ENCODE measurements at places on chromosomes 7 and 10. TPM values are rescaled to one million over a fixed set of nuclear protein-coding genes. Genes with fewer than 3 reads are reported as not detected.
A peak's percentile ranks its signal among the peaks of the same experiment; 100 is the strongest.

DNA sequence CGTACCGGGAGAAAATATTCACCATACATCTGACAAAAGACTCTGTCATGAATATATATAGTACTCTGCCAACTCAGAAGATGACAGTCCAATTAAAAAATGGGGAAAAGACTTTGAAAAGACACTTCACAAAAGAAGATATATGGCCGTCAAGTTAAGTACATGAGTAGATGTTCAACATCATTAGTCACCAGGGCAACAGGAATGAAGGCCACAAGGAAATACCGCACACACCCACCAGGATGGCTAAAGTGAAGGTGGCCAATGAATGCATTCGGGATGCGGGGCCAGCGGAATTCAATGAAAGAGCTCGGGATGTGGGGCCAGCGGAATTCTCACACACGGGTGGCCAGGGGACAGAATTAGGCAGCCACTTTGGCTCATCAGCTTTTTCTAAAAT, 42.2 kb downstream of the MAD1L1 start:
- DNase-seq, result no peak

- DNase-seq, result no peak
Observed at GRCh38 chr10:89795840-89796239, 94.5 kb downstream of the KIF20B start.

GRCh38 chr10:102710609-102711008, 3.6 kb downstream of the ARL3 start:
- DNase-seq, result peak; percentile 83

GRCh38 chr10:51427758-51428157, 271.6 kb downstream of the CSTF2T start:
- no peak for DNase-seq

DNA sequence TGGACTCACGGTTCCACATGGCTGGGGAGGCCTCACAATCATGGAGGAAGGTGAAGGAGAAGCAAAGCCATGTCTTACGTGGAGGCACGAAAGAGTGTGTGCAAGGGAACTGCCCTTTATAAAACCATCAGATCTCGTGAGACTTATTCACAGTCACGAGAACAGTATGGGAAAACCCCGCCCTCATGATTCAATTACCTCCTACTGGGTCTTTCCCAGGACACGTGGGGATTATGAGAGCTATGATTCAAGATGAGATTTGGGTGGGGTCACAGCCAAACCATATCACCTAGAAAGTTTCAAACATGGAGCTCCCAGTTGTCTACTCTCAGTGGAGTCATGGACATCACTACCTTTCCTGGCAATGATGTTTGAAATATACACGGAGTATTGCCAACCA, 49.6 kb downstream of the CYCS start:
- no peak for DNase-seq

DNA sequence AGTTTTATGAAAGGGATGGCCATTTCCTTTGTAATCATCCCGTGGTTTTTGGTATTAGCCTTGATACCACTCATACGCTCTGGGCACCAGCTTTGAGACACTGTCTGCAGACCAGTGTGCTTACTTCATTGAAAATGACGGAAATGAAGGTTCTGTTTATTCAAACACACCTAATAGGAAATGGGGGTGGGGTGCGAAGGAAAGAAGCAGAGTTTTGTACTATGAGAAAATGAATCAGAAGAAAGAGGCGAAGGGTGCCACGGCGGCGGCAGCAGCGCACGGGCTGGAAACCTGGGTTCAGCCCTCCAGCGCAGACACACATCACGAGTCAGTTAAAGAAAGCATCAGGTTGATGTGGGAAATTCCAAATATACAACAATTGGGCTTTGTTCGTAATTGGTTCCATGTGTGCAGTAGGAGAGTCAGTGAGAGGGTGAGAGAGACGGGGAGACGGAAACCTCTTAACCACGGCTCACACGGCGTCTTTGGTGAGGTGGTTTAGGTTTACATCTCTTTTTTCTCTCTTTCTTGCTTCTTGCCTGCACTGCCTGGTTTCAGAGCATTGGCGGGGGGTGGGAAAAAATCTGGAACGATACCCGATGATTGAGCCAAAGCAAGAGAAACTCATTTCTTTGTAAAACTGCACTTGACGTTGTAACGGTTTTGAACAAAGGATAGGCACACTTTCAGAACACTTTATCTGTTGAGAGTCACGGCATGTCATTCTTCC, 321.2 kb downstream of the FRMD4A start:
- DNase-seq, result peak; percentile 89

GRCh38 chr7:92356406-92356805, 90.9 kb upstream of the GATAD1 start:
- DNase-seq, result no peak

DNA sequence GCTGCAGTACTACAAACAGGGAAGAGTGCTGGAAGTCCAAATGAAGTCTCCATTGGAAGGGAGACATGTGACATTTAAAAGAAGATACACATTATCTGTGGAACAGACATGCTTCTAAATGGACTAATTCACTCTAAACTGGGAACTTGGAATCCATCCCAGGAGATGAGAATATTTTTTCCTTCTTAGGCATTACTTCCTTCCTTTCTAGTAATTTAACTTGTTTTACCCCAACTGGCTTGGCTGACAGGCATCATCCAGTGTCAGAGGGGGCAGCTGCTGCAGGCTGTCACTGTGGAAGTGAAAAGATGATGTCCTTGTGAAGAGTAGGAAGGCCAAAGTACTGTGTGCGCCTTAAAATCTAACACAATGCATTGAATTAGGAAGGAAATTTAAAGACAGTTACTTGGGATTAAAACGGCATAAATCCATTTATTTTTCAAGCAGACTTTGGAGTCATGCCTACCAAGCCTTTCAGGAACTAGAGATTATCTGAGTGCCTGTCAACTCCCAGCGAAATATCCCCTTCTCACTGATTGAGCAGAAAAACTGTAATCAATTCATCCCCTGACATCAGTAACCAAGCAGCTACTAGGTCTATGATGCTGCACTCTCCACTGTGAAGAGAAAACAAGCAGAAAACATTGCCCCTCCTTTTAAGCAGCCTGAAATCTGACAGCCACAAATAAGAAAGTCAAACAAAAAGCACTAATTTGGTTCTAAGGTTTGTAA, 161.2 kb downstream of the DGKI start:
- no peak for DNase-seq

DNA sequence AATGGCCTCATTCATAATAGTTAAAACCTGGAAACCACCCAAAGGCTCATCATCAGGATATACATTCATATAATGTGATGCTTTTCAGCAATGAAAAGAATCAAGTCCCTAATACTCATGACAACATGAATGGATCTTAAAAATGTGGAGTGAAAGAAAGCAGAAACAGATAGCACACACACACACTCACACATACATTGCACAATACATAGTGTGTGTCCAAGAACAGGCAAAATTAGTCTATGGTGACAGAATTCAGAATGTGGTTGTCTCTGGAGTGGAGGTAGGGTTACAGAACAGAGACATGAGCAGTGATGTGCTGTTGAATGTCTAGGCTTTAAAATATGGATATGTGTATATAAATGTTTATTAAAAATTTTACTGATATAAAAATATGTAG, 419.9 kb upstream of the PCDH15 start:
- no peak for DNase-seq

The KLF14 gene
- total RNA-seq, result not detected

The DTX2 gene
- 6.6 TPM for total RNA-seq

The INSIG1 gene
- total RNA-seq, result 313 TPM
